ENCODE measurements at places on chromosomes 12 and 14.
A peak's percentile ranks its signal among the peaks of the same experiment; 100 is the strongest.

DNA sequence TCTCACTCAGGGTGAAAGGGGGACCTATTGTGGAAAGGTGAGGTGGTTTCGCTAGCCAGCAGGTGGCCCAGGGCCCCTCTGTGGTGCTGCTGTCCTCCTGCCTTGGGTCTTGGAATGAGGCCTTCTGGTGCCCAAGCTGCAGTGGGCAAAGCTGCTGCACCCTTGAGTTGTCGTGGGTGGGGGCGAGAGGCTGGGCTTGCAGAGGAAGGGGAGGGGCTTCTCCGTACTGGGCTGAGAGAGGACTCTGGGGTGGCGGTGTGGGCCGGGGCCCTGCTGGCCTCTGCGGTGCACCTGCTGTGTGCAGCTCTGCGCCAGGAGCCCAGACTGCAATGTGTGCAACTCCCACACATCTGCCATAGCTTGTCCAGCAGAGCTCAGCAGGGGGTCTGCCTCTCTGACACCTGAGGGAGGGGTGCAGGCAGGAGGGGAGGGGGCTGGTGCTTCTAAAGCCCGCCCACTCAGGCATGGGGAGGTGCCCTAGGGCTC is 145.8 kb downstream of the KIF26A start:
- no peak for DNase-seq

DNA sequence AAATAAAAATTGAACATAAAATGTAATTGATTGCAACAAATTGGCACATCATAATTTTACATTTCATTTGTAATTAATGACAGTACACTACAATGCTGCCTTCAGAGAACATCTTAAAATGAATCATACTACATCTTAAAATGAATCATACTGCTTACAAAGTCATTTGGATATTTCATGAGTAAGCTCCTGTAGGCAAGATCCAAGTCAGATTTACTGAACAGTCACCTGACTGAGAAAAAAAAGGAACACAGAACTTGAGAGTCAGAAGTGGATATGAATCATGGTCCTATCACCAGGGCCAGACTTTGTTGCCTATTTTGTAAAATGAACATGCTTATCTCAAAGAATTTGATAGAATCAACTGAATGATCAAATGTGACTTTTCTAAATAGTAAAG is 32.7 kb upstream of the FBLN5 start:
- no peak for DNase-seq

DNA sequence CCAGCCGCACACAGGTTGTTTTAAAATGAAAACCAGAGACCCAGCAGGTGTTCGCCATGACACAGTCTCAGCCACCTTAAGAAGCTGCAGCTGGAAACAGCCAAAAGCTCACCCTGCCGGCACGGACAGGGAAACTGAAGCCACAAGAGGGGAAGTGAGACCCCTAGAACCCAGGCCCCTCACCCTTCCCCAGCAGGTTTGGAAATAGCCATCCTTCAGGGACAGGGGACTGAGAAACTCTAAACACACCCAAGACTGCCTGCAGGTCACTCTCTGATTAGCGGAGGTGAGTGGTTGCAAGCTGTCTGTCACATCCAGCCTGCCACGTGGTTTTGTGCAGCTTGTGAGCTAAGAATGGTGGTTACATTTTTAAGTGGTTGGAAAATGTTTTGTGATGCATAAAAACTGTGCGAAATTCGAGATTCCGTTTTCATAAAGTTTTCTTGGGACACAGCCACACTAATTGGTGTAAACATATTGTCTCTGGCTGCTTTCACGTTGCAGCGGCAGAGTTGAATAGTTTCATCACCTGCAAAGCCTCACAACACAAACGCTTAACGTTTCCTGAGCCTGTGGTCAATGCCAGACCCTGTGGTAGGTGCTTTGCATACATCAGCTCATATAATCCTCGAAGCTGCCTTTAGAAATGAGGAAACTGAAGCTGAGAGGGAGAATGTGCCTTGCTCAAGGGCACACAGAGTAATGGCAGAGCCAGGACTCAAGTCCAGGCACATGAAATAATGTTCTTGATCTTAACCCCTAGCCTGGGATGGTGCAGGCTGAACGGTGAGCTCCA is 1.7 kb upstream of the SELPLG start:
- DNase-seq, result peak; percentile 49

GRCh38 chr14:63632932-63633514 is 8.6 kb downstream of the WDR89 start:
- DNase-seq, result no peak

GRCh38 chr14:83347874-83348273 is 1814.2 kb upstream of the SEL1L start:
- no peak for DNase-seq

- peak; percentile 83 for DNase-seq
Observed at GRCh38 chr14:89417091-89417464, at the start of gene FOXN3. Gene FOXN3, minus strand, starts transcription at chr14:89417233. Its CDS starts 4,757 bp downstream, at chr14:89412476.

DNA sequence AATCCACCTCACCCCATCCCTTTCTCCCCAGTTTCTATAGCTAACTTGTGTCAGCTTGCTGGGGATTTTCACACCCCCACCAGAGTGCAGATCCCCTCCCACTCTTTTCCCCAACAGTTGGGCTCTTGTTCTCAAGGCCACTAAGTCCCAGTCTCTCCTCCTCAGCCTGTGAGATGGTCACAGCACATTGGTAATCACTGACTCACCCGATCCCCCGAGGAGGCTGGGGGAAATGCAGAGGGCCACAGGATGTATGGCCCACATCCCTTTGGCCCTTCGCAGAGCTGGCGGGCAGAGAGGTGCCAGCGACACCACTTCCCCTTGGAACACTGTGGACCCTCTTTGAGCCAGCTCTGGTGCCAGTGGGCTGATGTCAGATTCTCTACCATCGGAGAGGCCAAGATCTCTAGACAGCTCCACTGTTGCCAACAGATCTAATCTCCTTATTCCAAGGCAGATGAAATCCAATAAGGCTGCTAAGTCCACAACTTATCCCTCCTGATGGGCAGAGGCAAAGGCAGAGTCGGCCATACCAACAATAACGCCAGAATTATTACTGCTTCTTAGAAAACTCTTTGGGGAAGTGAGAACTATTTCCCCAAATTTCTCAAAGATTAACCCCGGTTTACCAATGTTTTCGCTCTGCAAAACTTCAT is 1.6 kb downstream of the FMNL3 start:
- no peak for DNase-seq

DNA sequence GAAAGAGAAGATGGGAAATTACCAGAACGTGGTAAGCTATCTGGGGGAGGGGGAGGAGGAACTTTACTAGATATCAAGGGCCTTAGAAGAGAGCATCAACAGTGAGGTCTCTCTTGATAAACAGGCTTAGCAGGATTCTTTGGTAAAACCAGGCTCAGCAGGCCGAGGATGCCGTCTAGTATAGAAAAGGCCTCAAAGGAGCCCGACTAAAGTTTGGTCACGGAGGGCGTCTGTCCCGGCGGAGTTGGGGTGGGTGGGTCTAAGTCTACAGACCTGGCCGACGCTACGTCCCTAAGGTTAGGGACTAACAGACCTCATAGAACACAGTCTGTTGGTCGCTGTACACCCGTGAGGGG is 538 bp upstream of the TIGAR start:
- no peak for DNase-seq

- no peak for DNase-seq
Observed at GRCh38 chr12:108854451-108855283, 2.7 kb downstream of the SSH1 start.

DNA sequence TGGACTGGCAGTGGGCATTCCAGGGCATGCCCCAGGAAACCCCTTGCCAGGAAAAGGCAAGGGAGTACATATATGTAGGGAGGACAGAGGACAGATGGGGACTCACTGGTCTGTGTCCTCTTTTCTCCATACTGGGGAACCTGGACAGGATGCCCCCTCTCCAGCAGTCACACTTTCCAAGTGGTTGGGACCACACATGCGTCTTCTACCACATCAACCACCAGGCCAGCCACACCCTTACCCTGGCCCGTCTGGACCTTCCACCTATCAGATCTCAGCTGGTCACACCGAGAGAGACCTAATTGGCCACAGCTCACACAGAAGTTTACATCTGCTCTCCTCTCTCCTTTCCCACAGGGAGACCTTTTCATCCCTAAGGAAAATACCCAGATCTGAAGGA is 8.3 kb downstream of the ANKRD33 start:
- DNase-seq, result no peak

GRCh38 chr14:52299692-52300278 is 14.3 kb upstream of the PTGER2 start:
- DNase-seq, result no peak

DNA sequence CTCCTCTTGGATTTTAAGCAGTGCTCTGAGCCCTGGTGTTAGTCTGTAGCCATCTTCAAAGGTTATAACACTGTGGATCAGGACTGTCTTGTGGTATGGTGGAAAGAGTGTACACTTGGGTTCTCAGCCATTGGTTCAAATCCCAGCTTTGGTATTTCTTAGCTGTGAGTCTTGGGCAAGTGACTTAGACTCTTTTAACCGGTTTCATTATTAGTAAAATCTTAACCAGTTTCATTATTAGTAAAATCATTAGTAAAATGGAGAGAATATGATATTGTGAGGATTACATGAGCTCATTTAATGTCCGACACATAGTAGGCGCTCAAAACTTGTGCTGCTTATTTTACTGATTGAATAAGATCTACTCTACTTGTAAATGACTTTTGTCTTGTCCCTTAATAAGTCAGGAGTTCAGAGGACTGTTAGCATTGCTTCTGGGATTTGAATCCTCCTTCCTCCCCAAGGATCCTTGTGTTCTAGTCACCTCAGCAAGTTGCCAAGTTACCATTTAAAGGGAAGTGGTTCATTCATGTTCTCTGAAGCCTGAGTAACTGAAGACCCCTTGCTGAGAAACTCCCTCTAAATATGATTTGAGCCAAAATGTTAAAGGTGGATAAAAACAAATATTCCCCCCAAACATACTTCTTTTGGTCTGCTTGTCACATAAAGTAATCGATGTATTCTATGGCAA is 12.4 kb downstream of the TTLL5 start:
- no peak for DNase-seq

DNA sequence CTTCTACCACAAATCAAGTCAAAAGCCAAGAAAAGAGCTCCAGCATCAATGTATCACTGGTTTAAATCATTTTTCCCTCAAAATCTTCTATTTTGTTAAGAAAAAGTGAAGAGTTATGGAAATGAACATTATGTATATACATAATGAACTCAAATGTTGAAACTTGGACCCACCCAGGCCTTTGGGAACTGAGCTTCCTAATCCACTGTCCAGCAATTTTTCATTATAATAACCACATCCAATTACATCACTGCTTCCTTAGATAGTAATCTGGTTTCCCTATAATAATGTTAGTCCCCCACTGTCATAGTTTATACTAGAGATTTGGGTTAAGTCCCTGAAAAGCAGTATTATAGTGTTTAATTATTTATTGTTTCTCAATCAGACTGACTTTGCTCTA is 170.9 kb downstream of the PIK3C2G start:
- DNase-seq, result no peak

GRCh38 chr14:55354500-55354899 is 57.1 kb downstream of the ATG14 start:
- peak; percentile 66 for DNase-seq

GRCh38 chr12:50325890-50326391 is 42.6 kb upstream of the LIMA1 start:
- no peak for DNase-seq

GRCh38 chr12:65518771-65519170 is 240.3 kb downstream of the MSRB3 start:
- no peak for DNase-seq

DNA sequence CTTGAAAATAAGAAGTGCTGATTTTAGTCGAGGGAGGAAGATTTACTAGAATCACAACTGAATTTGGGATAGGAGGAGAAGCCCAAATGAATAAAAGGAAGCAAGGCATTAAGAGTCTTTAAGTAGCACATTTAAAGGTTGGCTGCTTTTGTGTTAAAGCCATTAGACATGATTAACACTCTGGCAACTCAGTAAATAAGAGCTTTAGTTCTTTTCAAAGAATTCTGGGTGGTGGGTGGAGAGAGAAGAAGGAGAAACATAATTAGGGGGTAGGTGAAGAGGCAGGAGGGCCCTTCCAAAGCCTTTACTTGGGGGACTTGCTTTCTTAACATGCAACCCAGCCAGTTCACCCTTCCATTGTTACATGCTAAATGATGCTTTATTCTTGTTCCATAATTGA is 284.6 kb upstream of the SEL1L start:
- DNase-seq, result no peak

DNA sequence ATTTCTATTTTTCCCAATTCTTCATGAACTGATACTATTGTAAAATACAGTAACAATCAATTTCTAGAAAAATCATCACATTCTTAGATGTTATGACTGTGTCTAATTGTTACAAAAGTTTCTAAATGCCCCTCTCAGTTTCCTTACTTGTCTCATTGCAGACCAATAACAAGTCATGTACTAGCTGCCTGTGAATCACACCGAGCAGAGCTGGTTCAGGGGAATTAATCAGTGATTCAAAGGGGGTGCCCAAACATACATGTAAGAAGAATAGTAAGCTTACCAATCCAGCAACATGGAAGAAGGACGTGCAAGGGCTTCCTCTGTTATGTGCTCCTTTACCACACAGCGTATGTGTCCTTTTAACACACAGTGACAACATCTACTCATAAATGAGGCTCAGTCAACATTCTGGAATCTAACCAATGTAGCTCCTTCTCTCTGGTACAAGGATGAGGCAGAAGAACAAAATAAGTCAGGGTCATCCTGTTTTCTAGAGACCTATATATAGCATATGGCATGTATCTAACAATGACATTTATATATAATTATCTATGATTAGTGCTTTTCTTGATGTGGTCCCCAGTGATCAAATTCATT is 126.4 kb downstream of the SCN8A start:
- no peak for DNase-seq

DNA sequence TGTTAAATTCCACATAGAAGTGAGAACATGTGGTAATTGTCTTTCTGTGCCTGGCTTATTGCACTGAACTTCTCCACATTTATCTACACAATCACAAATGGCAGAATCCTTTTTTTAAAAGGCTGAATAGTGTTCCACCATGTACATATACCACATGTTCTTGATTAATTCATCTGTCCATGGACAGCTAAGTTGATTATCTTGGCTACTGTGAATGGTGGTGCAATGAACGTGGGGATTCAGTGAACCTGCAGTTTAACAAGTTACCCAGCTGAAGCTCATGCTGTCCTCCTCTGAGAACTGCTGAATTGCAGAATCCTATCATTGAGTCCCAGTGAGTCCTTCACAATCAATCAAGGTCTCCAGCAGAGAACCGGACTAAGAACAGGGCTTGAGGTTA is 74.9 kb downstream of the TBK1 start:
- DNase-seq, result no peak

- no peak for DNase-seq
Observed at GRCh38 chr12:14514154-14514842, 53.4 kb downstream of the PLBD1 start.

GRCh38 chr12:104220931-104221330 is 5.4 kb downstream of the TXNRD1 start:
- no peak for DNase-seq

- no peak for DNase-seq
Observed at GRCh38 chr14:36333119-36333518, 12.7 kb upstream of the MBIP start.

Data from activated gamma-delta T cell treated with Interleukin-2 at 50 U/mL for 16 hours (primary cell).